Activated naive CD8-positive, alpha-beta T cell treated with anti-CD3 and anti-CD28 coated beads, Interleukin-2, amount 50 U/mL, for 16 hours (primary cell): ENCODE measurements at places on chromosomes 5 and 9.

DNA sequence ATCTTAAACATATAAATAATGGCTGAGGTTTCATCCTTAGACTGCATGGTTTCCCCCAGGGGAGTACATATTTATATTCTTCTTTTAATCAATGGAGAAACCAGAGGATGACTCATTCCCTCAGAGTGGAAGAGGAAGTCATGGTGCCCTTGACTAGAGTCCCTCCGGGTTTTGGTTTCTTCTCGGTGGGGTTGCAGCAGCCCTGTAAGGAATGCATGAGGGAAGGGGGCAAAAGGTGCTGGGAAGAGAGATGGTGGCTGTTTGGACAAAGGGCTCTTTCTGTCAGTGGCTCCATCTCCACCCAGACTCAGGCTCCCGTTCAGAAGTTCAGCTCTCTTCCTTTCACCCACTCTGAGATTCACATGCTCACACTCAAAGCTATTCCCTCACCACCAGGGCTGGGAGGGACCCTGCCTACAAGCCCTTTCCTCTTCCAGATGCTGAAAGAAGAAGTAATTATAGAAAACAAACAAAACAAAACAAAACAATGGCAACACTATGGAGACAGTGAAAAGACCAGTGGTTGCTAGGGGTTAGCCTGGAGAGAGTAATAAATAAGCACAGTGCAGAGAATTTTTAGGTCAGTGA lies 129.8 kb upstream of the IL12B start:
- no peak for DNase-seq

DNA sequence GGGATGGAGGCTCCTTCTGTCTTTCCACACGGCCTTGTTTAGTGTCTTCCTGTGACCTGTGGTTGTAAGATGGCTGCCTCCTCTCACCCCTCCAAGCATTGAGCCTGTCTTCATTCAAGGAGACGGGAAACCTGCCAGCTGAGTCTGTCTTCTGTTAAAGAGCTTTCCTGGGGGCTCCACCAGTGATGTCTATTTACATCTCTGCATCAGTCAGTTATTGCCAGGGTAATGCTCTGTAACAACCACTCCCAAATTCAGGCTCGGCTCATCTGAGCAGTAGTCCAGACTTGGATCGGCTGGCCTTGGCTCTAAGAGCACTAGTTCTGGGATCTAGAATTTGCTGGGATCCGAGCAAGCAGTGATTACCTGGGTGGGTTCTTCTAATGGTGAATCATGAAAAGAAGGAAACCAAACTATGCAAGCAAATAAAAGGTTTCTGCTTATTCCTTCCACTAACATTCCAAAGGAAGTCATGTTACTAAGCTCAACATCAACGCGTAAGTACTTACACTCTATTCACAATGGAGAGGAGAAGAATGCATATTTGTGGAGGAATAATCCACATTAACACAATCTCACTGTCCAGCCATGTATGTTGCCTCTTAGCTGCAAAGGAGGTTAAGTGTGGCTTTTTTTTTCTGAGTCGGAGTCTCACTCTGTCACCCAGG lies 61.7 kb downstream of the GALNT12 start:
- DNase-seq, result no peak

DNA sequence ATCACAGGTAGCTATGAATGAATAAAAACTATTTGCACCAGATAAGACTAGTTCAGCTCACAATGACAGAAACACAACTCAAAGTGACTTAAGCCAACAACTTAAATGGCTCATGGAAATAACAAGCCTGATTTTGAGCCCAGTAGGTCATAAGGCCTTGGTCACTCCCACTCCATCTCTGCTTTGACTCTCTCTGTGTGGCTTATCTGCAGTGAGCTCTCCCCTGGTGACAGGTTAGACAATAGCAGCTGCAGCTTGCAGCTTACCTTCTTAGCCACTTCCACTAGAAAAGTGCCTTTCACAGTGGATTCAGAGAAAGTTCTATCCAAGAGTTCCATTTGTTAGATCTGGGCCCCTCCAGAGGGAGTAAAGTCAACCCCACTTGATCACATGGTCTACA lies 315.7 kb downstream of the RAB3C start:
- DNase-seq, result no peak

GRCh38 chr5:79011869-79012268 lies 26.8 kb upstream of the ARSB start:
- no peak for DNase-seq

- DNase-seq, result no peak
Measured at GRCh38 chr9:79213417-79214125, 358.2 kb upstream of the TLE4 start.

- DNase-seq, result no peak
Measured at GRCh38 chr9:105608721-105609598, 51.0 kb downstream of the FKTN start.

- no peak for DNase-seq
Measured at GRCh38 chr5:173435447-173435846, 107.2 kb upstream of the STC2 start.

DNA sequence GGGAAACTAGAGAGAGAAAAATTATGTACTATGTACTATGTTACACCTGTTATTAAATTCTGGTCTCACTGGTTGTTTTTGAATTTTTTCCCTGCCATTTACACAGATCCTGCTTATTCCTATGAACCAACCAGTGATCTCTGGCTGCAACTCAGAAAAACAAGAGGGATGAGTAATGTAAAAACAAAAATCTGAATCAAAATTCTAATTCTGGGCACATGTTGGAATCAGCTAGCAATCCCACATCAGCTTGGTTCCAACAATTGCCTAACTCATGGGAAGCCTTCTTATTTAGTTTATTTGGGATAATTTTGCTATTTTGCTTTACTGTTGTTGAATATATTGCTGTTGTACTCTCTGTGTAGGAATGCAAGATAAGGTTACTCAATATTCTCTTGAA lies 78.3 kb downstream of the PLK2 start:
- no peak for DNase-seq

- no peak for DNase-seq
Measured at GRCh38 chr5:1495525-1495897, 28.2 kb downstream of the LPCAT1 start.

- no peak for DNase-seq
Measured at GRCh38 chr9:93089024-93089423, 7.0 kb upstream of the CARD19 start.

DNA sequence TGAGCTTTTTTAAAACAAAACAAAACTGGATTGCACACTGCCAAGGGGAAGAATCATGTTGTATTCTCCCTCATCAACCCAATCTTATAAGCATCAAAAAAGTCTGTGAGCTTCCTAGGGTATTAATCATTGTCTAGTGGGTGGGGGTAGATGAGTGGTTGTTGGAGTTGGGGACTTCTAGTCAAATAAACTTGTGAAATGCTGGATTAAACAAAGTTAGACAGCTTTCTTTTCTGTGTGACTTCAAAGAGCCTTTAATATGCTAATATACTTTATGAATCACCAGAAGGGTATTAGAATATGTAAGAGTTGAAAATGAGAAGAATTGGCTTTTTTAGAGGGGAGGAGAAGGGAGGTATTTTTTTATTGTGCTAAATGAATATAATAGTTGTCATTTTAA lies 87.7 kb downstream of the GALNT10 start:
- no peak for DNase-seq

DNA sequence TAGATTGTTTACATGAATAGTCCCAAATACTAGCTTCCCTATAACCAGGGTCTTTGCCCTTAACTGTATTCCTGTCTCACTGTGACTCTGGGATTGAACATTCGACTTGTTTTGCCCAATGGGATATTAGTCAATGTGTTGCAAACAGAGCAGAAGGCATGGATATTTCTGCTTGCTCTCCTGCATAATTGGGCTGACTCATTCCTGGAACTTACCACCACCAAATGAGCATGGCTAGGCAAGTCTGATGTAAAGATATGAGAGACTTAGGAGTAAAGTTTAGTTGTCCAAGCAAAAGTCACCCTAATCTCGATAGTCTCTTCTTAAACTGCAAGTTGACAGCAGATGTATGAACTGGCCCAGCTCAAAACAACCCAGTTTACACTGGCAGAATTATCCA lies 273.5 kb upstream of the CCNG1 start:
- no peak for DNase-seq

- DNase-seq, result no peak
Measured at GRCh38 chr5:158591301-158591863, 508.3 kb downstream of the EBF1 start.

DNA sequence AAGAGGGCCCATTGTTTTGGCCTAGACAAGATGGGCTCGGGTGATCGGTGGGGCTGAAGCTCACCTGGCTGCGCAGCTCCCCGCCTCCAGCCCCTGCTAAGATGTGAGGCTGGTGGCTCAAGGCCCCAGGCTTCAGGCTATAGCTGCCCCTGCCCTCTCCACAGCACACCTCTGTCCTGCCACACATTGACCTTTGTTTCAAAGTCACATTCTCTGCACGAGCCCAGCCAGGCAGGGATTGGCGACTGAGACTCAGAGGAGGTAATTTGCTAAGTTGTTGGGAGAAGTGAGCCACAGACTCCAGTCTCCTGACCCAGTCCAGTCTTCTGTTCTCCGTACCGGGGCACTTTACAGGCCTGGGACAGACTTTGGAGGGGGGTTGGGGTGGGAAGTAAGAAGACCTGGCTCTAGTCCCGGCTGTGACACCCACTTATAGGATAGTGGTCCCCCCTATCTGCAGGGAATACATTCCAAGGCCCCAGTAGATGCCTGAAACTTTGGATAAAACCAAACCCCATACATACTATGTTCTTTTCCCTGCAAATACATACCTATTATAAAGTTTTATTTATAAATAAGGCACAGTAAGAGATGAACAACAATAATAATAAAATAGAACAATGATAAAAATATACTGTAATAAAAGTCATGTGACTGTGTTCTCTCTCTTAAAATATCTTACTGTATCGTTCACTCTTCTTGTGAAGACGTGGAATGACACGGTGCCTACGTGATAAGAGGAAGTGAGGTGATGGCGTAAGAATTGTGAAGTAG lies 13.3 kb downstream of the PDGFRB start:
- no peak for DNase-seq

DNA sequence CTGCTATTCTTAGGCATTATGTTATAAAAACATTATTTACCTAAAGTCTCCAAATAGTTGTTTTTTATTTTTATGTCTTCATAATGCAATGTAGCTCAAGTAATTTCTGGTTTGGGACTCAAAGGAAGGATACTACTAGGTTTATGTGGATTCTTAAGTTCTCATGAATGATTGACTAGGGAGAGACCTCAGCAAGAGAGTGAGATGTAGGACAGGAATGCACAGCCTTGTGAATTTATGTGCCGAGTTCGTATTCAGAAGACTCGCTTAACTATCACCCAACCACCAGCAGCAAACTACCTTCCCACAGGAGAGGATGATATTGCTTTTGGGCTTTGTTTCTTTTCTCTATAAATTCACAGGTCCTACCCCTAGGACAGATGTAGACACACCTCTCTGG lies 282.9 kb downstream of the ARHGEF28 start:
- no peak for DNase-seq

GRCh38 chr5:40497573-40497972 lies 182.1 kb upstream of the PTGER4 start:
- no peak for DNase-seq

DNA sequence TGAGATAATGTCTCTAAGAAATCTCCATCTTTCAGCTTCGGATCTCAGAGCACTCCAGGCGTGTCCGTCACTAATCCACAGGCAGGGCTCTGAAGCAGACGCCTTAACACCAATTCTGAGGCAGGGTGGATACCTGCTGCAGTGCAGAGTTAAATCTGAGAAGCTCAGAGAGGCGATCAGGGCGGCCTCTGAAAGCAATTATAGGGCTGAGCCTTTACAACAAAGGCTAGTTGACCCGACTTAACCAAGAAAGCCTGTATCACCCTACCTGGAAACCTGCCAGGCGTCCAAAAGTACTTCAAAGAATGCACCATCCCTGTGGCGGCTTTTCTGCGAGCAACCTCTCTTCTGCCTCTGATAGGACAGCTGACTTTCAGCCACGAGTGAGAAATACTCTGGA lies 134.8 kb upstream of the MSX2 start:
- no peak for DNase-seq

GRCh38 chr5:85646641-85647040 lies 971.1 kb upstream of the COX7C start:
- DNase-seq, result no peak

DNA sequence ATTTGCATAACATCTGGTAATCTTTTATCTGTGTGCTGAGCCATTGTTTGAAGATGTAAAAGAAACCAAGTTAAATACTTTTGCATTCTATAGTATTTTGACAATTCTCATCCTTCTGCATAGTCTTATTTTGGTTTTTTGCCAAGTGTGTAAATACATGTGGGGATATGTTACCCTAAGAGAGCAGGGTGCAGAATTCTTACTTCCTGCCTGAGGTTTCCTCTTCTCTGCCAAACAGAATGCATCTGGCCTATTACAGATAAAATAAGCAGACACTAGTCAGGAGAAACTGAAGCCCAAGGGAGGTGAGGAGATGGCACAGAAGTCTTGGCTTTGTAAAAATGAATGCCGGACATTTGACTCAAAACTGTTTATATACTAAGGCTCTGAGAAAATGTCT lies 462.1 kb downstream of the TMEM38B start:
- no peak for DNase-seq

- no peak for DNase-seq
Measured at GRCh38 chr5:146794326-146795029, 84.1 kb downstream of the PPP2R2B start.

DNA sequence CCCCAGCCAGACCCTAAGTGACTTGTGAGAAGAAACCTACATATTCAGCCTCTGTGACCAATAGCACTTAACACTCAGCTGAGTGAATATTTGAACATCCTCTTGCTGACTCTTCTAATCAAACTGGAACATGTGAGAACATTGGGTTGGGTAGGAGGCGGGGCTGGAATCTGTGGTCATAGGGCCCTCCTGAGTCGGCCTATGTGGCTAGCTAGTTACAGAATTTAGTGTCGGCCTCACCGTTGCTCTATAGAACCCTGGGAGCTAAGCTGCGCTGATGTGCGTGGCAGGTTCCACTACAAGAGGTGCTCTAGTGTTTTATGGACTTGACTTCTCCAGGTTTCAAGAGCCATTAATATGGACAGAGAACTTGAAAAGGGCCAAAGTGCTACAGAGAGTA lies 138.8 kb downstream of the DROSHA start:
- no peak for DNase-seq

- DNase-seq, result no peak
Measured at GRCh38 chr9:114317665-114318357, 5.1 kb upstream of the ORM1 start.

DNA sequence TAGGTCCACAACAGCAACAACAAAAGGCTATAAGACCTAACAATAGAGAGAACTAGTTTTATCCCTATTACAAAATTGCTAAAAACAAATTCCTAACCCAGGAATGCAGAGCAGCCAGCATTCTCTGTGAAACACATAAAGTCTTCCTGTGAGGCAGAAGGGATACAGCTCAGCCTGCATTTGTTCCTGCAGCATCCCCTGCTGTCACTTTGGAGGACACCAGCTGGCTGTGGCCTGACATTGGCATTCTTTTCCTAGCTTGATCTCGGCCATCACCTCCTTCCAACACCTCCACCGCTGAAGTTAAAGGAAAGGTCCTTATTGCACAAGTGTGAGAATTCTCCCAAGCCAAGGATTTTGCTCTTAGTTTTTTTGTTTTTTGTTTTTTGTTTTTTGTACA lies 186.1 kb downstream of the SNCAIP start:
- no peak for DNase-seq

DNA sequence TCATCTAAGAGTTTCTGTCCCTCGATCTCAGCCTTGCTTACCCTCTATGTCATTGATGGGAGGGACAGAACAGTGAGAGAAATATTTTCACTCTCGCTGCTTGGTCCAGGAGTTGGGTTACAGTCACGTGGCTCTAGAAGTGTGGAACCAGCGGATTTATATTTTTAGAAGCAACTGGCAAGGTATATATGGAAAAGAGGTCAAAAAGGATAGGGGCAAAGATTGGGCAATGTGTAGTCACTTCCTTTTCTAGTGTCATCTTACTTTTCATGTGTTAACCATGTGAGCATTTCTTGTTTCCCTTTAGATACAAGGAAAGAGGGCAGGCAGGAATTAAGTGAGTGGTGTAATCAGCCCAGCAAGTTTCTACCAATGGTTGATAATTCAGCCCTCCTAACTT lies 111.5 kb upstream of the ZNF366 start:
- no peak for DNase-seq
